ENCODE measurements at places on chromosomes 12 and 14.

DNA sequence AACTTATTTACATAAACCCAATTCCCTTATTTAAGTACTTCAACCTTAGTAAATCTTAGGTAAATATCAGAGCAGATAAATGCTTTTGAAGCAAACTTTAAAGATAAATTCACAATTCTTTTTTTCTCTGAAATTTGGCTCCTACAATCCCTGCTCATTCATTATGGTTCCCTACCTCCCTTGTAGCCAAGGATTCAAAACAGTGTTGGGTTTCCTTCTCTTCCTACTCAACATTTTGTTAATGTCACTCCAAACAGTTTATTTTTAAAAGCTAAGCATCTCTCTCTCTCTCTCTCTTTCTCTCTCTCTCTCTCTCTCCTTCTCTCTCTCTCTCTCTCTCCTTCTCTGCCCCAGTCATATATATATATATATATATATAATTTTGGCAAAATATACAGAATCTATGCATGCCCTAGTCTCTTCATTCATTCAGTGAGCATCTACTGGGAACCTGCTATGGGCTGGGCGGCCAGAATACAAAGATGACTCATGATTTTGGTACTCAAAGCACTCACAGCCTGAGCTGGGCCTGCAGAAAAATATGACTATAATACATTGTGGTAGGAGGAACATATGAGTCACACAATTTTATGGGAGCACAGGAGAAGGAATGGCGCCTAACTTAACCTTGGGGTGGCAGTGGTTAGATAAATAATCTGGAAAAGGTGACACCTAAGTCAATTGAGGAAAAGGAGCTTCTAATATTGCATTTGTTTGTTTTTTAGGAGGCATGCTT lies 123.7 kb upstream of the DHRS4 start:
- DNase-seq, result no peak

DNA sequence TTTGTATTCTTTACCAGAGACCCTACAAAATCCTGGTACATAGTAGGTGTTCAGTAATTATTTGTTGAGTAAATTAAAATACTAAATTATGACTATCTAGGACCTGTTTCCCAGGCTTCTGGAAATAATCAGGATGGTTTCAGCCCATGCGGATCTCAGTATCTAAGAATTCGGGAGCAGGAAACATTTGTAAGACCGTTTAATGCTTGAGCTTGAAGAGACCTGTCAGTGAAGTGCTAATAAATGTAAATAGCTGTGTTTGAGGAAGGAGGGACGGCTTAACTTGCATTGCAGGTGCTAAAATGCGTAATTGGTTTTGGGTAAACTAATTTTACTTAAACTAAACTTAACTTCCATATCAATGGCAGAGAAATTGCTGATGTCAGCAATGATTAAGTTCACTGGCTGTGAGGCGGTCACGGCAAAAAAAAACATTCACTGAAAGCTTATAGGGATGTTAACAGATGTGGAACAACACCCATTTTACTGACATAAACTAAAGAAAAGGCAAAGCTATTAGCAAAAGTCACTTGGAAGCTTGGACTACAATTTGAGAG lies 28.6 kb upstream of the AEBP2 start:
- DNase-seq, result no peak

DNA sequence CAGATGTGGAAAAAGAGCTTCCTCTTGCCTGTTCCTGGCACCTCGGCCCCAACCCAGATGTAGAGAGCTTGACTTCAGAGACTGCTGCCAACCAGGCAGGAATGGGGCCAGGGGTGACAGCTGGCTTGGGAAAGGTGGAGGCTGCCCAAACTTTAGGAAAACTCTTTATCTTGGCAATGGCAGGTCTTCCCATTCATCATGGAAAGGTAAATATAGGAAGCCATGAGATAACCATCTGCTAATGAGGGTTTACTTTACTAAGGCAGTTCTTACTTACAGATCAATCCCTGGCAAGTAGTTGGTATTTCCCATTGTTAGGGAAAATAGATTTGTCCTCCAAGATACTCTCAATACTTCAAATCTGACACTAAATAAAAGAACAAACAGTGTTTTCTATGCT lies 143.1 kb upstream of the NUDT4 start:
- no peak for DNase-seq

DNA sequence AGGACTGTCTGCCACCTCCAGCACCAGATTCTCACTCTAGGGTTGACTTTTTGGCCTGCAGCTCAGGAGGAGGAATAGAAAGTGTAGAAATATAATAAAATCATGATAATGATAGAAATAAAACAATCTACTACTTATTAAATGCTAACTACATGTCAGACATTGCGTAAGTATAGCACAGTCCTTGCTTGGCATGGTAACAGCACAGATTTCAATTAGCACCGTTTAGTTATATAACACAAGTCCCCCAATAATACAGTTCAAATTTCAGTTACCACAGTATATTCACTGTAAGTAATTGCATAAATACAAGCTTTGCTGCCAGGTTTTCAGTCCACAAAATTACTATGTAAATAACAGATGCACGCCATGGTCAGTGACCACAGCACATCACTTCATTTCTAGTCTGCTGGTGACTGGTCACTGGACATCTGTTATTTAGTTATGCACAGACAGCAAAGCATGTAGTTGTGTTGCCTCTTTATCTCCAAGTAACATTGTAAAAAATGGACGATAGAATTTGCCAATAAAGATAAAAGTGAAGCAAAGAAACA lies 6.5 kb upstream of the GLT8D2 start:
- DNase-seq, result no peak

DNA sequence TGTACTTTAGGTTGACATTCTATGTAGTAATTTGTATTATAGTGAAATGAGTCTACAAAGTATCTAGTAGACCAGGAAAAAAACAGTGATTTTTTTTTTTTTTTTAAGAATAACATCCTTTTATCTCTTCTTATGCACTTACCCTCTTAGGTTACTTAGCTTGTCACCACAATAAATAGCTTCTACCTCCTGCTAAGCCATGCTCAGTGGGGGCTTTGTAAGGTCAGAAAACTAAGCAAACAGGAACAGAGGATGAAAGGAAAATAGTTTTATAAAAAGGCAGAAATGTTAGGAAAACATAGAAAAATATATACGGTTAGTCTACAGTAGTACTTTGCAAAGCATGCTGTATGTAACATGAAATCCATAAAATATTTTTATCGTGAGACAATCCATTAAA lies 385.3 kb upstream of the ATXN7L3B start:
- no peak for DNase-seq

GRCh38 chr12:76552343-76552938 lies 7.1 kb downstream of the OSBPL8 start:
- no peak for DNase-seq

- no peak for DNase-seq
These were observed 81.4 kb downstream of the LRP6 start for GRCh38 chr12:12185414-12185813.

DNA sequence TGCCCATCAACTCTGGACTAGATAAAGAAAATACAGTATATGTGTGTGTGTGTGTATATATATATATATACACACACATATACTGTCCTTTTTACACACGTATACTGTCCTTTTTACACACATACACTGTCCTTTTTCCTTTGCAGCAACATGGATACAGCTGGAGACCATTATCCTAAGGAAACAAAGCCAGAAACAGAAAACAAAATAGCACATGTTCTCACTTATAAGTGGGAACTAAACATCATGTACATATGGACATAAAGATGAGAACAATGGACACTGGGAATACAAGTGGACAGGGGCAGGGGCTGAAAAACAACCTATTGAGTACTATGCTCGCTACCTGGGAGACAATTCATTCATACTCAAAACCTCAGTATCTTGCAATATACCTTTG lies 23.7 kb downstream of the VDR start:
- DNase-seq, result no peak

- DNase-seq, result peak; percentile 83
These were observed 13.0 kb upstream of the P2RX4 start for GRCh38 chr12:121196902-121197301.

DNA sequence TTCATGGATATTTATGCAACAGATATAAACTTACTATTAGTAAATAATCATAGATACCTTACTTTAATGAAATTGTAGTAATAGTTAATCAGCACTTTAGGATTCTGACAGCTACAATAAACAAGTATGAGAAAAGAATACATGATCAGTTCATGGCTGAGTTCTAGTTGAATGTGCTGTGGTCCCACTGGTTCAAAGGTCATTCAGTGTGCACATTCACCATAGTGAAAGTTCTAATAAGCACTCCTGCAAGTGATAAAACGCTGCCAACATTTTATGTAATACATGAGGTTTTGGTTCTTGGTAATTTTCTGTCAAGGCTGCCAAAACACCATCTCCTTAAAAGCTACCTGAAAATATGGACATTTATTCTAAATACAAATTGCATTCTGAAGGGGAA lies 92.6 kb downstream of the NUMB start:
- no peak for DNase-seq

- no peak for DNase-seq
These were observed 141.4 kb upstream of the TMPO start for GRCh38 chr12:98374007-98374406.

DNA sequence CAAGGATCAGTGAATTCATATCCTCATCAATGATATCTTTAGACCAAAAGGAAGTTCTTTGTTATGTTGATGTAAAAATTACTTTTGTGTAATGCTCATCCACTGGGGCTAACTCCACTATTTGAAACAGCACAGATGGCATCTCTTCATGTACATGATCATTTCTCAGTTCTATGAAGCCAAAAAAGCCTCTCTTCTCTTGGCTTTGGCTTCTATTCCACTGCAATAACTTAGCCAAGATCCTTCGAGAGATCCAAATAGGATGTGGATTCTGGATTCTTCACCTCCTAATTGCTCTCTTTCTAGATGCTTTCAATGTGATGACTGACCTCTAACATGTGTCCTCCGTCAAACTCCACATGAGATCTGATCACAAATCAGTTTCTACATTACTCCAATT lies 851.2 kb downstream of the GALC start:
- DNase-seq, result no peak

Measured in pons (tissue), 1 donor.